ENCODE measurements at places on chromosomes 7 and 10. TPM values are rescaled to one million over a fixed set of nuclear protein-coding genes. Genes with fewer than 3 reads are reported as not detected.

DNA sequence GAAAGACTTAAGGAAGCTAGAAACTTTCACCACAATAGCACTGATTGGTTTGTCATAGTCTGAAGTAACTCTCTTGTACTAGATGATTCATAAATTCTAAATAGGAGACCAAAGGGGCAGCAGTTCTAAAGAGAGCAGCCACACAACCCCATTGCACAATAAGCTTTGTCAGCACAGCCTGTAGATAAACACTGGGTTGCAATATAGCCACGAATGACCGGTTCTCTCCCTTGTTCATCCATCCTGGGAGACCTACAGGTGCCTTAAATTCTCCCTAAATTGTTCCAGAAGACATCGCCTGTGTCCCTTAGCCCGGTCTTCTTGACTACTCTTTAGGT is 167.0 kb downstream of the SNX13 start:
- H3K36me3 ChIP-seq: no peaks in the 10 kb centered on the region
- H3K4me3 ChIP-seq: no peak overlapping the region
- H3K4me1 ChIP-seq: peaks cover 6% of the 10 kb centered on the region
- no peak for DNase-seq
- no peaks in the 10 kb centered on the region for H3K27me3 ChIP-seq

GRCh38 chr7:145293228-145293701 is 457.4 kb upstream of the TPK1 start:
- no peak overlapping the region for H3K4me3 ChIP-seq
- no peaks in the 10 kb centered on the region for H3K27me3 ChIP-seq
- H3K27ac ChIP-seq: no peak overlapping the region
- no peaks in the 10 kb centered on the region for H3K4me1 ChIP-seq

The LMBR1 gene
- 73.6 TPM for total RNA-seq

The ATOH7 gene
- total RNA-seq: not detected

GRCh38 chr7:43076189-43076605 is 36.2 kb upstream of the HECW1 start:
- no peaks in the 10 kb centered on the region for H3K4me1 ChIP-seq
- peaks cover 9% of the 10 kb centered on the region for H3K27me3 ChIP-seq
- DNase-seq: no peak
- no peak overlapping the region for H3K27ac ChIP-seq
- H3K4me3 ChIP-seq: no peak overlapping the region

The CCDC7 gene
- total RNA-seq: 28.4 TPM

- H3K4me3 ChIP-seq: no peak overlapping the region
- no peaks in the 10 kb centered on the region for H3K4me1 ChIP-seq
- no peak for DNase-seq
- no peak overlapping the region for H3K27ac ChIP-seq
- peaks cover 2% of the 10 kb centered on the region for H3K36me3 ChIP-seq
These were observed 130.7 kb downstream of the SAMD9 start for GRCh38 chr7:92987095-92987494.

GRCh38 chr10:79269443-79269842 is 77.8 kb upstream of the PPIF start:
- H3K27ac ChIP-seq: no peak overlapping the region
- no peak overlapping the region for H3K4me3 ChIP-seq
- H3K27me3 ChIP-seq: no peaks in the 10 kb centered on the region

GRCh38 chr7:18128846-18129245 is 101.2 kb upstream of the PRPS1L1 start:
- H3K4me1 ChIP-seq: no peaks in the 10 kb centered on the region
- no peaks in the 10 kb centered on the region for H3K36me3 ChIP-seq
- peaks cover 2% of the 10 kb centered on the region for H3K27me3 ChIP-seq
- no peak for DNase-seq

DNA sequence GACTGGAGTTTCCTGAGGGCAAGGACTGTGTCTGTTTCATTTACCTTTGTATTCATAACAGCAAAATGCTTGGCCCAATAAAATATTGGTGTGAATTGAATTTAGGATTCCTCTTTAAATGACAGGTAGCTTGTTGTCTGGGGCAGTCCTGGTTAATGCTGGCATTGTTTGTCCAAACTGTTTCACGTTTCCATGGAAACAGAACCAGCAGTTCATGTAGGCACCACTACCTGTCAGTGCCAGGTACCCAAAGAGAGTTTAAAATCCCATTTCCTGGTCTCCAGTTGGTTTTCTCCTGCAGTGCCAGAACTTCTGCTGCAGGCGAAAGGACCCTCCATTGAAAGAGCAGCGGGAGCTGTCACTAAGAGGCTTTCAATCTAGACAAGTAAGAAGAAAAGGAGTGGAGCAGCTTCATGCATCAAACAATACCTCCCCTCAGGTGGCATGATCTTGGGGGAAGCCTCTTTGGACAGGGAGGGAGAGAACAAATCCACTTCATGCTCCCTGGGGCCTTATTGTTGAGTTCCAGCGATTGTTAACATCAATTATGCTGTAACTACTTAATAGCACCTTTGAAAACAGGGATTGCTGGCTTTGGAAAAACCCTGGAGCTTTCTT is 109.6 kb downstream of the KIF20B start:
- H3K27ac ChIP-seq: no peak overlapping the region
- no peak for DNase-seq
- H3K27me3 ChIP-seq: peaks cover 8% of the 10 kb centered on the region
- H3K4me3 ChIP-seq: no peak overlapping the region
